ENCODE measurements at places on chromosomes 5 and 9.

- peak; percentile 36 for DNase-seq
Measured at GRCh38 chr9:20227166-20227874, 395.0 kb downstream of the MLLT3 start.

DNA sequence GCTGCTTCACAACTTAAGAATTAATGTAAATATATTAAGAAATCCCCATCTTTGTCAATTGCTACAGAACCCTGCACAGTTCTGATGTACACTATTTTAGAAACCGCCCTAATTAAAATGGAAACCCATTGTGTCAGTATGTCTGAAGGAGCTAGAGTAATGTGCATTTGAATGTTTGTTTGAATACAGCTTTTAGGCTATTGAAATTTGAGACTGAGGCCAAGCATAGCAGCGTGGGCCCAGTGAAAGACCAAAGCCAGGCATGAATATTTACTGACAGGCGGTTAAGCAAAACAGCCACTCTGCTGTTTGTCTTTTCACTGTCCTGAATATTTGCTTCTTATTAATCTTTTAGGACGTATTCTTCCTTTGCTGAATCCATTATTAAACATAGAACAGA, 252.3 kb downstream of the IZUMO3 start:
- DNase-seq: no peak

DNA sequence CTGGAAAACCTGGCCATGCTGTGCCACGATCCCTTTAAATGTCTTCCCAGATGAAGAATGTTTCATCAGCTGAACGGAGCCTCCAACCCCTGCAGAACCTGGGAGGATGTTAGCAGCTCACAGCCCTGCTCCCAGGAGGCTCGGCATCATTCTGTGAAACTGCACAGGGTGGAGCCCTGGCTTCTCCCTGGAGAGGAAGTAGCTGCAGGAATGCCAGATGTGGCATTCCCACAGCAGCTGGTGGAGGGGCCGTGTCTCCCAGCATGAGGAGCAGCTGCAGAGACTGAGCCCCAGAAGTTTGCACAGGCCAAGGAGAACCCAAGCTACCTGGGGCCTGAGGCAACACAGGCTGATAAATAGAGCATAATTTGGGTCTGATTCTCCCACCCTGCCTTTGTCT, 165.8 kb upstream of the MAP3K1 start:
- peak; percentile 72 for DNase-seq

DNA sequence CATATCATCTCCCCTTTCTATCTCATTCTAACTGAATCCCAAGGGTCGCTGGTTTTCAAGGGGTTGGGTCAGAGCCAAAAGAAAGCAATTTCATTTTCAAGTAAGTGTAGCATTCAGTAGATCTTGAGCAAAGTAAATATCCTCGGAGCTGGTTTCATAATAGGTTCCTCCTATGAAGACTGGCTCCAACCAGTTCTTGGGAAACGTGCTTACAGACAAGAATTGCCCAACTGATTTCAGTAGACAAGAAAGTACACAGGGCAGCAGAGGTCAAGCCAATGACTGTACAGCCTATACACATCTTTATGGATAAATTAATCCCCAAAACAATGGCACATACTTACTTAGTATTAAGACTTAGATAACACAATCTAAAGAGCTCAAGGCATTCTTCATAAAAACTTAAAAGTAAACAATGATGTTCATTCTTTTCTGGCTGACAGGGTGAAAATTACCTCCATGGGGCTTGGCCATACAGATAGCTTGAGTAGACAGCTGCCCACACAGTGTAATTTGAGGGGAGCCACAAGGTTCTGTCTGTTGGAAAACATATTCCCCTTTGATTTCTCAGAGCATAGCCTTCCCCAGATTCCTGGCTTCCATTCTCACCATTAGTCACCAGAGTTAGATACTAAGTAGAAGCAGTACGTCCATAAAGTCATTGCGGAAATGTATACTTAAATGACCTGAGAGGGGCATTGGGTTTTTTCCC, 163.9 kb downstream of the ARRDC3 start:
- peak; percentile 59 for DNase-seq

DNA sequence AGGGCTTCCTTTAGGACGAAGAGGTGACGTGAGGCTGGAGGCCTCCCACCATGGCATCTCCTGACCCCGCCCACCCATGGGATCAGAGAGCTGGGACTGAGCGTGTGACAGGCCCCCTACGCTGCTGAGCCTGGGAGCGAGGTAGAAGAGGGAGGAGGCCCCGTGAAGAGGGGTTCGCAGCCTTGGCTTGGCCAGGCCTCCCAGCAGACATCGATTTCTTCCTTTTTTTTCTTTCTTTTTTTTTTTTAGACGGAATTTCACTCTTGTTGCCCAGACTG, 39.5 kb downstream of the PTGES start:
- DNase-seq: no peak

DNA sequence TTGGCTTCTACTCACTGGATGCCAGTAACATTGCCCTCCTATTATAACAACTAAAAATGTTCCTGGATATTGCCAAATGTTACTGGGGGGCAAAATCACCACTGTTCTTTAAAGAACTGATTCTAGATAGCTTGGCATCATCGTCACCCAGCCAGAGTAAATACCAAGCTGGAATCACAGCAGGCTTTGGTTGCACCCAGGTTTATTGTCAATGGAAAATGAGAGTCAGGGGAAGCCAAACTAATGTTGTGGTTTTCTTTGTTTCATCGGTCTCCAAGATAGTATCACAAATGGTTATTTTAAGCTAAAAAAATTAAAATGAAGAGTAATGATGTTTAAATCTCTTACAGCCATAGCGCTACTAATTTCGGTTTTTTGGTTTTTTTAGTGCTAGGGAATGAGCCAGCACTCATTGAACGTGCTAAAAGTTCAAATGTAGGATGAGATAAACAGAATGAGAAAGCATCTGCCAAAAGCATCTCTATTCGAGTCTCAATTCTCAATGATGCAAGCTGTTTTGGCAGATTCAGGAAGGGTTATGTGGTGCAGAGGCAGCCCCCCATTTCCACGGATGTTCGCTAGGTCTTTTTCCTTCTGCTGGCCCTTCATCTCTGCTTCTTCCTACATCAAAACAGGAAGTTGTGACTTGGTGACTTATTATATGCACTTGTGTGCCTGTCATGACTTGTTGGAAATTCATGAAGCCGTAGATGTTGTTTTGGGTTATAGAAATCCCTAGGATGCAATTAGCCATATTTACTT, 558.0 kb downstream of the EBF1 start:
- DNase-seq: no peak

DNA sequence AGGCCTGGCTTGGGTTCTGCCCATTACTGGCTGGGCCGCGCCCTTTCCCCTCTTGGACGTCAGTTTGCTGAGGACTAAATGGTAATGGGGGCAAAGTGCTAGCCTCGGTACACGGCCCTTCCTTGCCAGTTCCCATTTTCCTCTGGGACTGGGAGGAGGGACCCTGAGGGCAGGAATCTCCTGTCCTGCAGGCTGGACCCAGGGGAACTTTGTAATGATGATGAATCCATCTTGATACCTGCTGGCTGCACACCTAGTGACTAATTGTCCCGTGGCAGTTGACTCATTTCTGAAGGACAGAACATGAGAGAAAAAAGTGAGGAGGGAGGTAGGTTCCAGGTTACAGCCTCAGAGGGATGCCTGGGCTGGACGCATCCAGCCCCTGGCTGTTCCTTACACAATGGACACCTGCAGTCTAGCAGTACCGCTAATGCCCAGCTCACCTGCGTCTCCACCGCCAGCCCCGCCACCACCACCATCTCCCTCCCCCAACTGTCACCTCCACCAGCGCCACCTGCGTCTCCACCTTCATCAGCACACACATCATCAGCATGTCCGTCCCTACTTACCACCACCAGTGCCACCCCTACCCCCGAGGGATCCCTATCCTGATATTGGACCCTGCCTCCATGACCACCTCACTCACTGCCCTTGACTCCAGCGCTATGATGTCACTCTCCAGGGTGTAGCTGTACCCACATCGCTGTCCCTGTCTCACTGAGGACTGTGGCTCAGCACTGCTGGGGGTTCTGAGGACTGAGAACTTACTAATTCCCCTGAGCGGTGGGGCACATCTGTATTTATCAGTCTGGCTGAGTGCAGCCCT, 4.3 kb downstream of the CDHR2 start:
- DNase-seq: no peak

- no peak for DNase-seq
Measured at GRCh38 chr9:99072040-99072394, 32.9 kb upstream of the TGFBR1 start.

DNA sequence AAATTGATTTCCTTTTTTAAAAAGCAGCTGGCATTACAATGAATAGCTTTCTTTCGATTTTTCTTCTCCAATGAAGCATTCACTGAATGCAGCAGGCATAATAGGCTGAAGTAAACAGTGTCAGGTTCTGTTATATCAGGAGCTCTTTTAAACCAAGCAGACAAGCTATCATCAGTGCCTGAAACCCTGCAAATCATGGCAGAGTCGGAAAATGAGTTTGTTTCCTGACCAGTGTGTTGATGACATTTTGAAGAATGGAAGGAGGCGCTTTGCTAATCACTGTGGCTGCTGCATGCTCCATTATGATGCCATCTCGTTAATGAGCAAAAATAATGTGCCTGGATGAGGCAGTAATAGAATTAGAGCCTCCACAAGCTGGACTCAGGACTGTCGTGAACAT, 284.5 kb downstream of the ZNF608 start:
- no peak for DNase-seq

- DNase-seq: no peak
Measured at GRCh38 chr5:157283434-157283833, 17.5 kb downstream of the CYFIP2 start.

DNA sequence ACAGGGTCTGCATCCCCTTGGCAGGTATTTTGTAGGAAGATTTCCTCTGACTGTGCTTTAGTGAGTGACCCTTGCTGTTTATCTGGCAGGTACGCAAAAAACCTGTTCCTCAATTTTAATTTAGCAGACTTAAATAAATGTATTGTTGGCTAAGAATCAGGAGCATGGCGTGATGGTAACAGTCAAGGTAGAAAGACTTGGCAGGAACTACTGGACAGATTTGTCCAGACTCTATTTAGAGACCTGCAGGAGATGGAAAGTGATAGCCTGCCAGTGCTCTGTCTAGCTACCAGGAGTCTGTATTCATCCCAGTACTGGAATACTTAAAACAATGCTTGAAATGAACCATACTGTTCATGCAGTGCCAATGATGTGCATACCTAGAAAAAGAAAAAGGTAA, 78.8 kb upstream of the MAST4 start:
- DNase-seq: no peak

DNA sequence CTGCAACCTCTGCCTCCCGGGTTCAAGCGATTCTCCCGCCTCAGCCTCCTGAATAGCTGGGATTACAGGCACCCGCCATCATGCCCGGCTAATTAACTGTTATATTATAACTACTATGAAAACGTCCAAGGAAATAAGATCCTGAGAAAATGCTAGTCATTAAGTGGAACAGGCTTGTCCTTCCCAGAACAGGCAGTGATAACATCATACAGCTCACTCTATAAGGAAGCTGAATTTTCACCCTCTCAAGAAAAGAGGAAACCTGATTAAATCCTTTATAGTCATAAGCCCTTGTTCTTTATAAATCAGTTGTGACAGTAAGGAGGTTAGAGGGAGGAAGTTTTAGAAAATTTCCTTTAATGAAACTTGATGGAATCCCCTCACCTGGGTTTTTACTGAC, 163.9 kb upstream of the CLINT1 start:
- DNase-seq: no peak

GRCh38 chr5:135245521-135246499, 153.2 kb downstream of the MACROH2A1 start:
- peak; percentile 59 for DNase-seq

Data from fibroblast of skin of right quadriceps (primary cell).